ENCODE measurements at places on chromosomes 11 and 22. TPM values are rescaled to one million over a fixed set of nuclear protein-coding genes. Genes with fewer than 3 reads are reported as not detected.

Gene SAC3D1
- total RNA-seq = 13.5 TPM

Gene VSTM5
- total RNA-seq = 0.97 TPM

Gene CD3G
- total RNA-seq = not detected

Gene OLFML1
- total RNA-seq = 1.9 TPM

Gene HTR3A
- total RNA-seq = not detected

Gene CCDC89
- 3.9 TPM for total RNA-seq

Gene YAP1
- 148 TPM for total RNA-seq

Gene TRAPPC4
- 55.4 TPM for total RNA-seq

Gene MS4A3
- total RNA-seq = not detected

Gene ENDOD1
- 40.6 TPM for total RNA-seq

Gene OR10A2
- not detected for total RNA-seq

Gene SLCO2B1
- total RNA-seq = under 0.01 TPM

Gene CDCA5
- 15.5 TPM for total RNA-seq

Gene H19
- total RNA-seq = 161 TPM

Gene TSGA10IP
- not detected for total RNA-seq

Gene MMP12
- 3.0 TPM for total RNA-seq

Gene PNPLA3
- 8.2 TPM for total RNA-seq

Gene OR8B2
- not detected for total RNA-seq

Gene OR10AG1
- not detected for total RNA-seq

Gene ZP1
- total RNA-seq = not detected

Gene TRIM49
- total RNA-seq = not detected

Gene CREB3L1
- total RNA-seq = 66.7 TPM

Gene TESMIN
- total RNA-seq = 2.6 TPM

Gene NPAS4
- 0.32 TPM for total RNA-seq

Gene OR4A16
- total RNA-seq = not detected

Gene OR52H1
- total RNA-seq = 0.86 TPM

Gene ADAMTS15
- 2.2 TPM for total RNA-seq

Gene ACTN3
- not detected for total RNA-seq

Gene PTPRCAP
- total RNA-seq = 0.32 TPM

Gene RTN3
- 70.0 TPM for total RNA-seq

Gene CEND1
- 0.43 TPM for total RNA-seq

Measured in fibroblast of villous mesenchyme (primary cell).